ENCODE measurements at places on chromosomes 3 and 15. TPM values are rescaled to one million over a fixed set of nuclear protein-coding genes. Genes with fewer than 3 reads are reported as not detected.

GRCh38 chr3:112857526-112857925, 10.9 kb upstream of the CD200R1L start:
- no peak for DNase-seq

GRCh38 chr3:127749361-127749760, 73.0 kb downstream of the MGLL start:
- DNase-seq, result no peak

GRCh38 chr3:23330568-23330967, 127.4 kb downstream of the UBE2E2 start:
- no peak for DNase-seq

- no peak for DNase-seq
Observed at GRCh38 chr15:100350434-100351226, 8.9 kb upstream of the ADAMTS17 start.

DNA sequence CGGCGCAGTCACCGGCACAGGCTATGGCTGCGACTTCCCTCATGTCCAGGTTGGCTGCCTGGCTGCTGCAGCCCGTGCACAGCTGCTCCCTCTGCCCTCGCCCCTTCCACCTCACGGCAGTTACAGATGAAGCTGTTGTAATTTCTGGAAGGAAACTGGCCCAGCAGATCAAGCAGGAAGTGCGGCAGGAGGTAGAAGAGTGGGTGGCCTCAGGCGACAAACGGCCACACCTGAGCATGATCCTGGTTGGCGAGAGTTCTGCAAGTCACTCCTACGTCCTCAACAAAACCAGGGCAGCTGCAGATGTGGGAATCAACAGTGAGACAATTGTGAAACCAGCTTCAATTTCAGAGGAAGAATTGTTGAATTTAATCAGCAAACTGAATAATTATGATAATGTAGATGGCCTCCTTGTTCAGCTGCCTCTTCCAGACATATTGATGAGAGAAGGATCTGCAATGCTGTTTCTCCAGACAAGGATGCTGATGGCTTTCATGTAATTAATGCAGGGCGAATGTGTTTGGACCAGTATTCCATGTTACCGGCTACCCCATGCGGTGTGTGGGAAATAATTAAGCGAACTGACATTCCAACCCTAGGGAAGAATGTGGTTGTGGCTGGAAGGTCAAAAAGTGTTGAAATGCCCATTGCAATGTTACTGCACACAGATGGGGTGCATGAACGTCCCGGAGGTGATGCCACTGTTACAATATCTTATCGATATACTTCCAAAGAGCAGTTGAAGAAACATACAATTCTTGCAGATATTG, 13.2 kb upstream of the GNB4 start:
- no peak for DNase-seq

DNA sequence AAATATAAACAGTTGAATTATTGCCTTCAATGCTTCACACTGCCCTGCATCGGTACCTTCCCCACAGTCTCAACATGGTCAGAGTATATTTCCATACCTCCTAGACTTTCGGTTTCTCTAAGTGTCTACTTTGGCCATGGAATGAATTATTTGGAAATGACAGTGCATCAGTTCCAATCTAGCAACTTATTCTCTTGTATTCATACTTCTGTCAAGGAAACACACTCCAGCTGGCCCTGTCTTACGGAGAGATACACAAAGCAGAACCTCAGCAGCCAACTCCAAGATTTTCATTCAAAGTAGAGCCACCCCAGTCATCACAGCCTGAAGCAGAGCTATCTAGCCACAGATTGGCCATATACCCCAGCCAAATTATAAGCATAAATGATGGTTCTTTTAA, 518.4 kb upstream of the UBE2E2 start:
- DNase-seq, result no peak

DNA sequence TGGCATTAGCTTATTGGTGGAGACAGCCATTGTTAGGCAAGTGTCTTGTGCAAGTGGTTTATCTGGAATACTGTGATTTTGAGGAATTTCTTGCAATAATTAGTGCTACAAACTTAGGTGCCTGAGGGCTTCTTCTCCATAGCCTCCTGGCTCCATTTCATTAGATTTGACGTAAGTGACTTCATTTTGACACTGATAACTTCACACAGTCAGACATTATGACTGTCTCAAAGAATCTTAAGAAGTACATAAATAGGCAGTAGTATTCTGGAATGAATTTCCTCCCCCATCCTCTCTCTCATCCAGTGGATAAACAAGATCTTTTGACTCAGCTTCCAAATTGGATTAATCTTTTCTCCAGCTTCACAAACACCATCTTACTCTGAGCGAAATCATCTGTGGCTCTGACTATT, 19.0 kb downstream of the ARL14 start:
- DNase-seq, result no peak

DNA sequence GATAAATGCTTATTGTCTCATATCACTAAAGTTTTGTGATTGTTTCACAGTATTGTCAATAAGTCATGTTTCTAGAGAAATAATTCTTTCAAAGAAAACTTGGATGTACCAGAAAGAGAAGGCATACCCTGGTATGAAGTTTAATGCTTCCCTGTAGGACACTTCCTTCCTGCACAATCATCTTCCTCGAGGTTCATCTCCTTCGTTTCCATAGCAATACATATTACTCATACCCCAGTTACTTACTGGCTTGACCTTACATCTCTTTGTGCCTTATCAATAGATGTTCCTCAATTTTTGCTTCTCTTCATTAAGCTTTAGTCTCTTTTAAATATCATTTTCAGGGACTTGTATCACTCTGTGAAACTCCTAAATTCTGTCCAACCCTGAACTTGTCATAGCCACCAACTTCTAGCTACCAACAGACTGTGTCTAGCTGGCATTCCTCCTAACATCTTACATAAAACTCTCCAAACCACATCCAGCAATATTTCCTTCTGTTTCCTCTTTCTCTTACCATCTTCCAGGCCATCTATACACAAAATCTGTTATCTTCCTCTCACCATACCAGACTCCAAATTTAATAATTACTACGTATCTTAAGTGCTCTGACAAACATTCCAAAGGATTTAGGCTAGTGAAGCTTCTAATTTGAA, 134.3 kb downstream of the GADL1 start:
- DNase-seq, result no peak

DNA sequence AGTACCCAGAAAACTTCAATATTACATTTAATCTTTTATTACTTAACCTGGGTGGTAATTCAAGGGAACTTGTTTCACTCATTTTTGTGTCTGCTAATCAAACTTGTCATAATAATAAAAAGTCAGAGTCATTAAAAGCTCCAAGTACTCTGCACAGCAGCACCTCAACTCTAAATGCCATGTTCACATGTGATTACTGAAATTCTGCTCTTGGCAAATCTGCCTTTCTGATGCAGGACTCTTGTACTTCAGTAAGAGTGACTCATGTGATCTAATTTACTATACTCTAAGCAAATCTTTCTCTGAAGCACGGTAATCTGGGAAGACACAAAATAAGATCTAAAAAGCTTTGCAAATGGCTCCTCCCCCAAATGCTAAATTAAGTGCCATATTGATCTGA, 6.4 kb downstream of the ROBO1 start:
- no peak for DNase-seq

- peak; percentile 28 for DNase-seq
Observed at GRCh38 chr3:173938159-173938558, 540.6 kb downstream of the NLGN1 start.

GRCh38 chr3:74329096-74329495, 285.4 kb downstream of the CNTN3 start:
- peak; percentile 65 for DNase-seq

Gene CLDN1
- polyA plus RNA-seq, result 65.2 TPM

Gene UBA3
- polyA plus RNA-seq, result 67.2 TPM

Gene OXTR
- polyA plus RNA-seq, result 1.0 TPM

Data from renal cortex interstitium (tissue), 15 donors.